NCI-H69 (cell line): ENCODE measurements at places on chromosomes 3 and 15.

DNA sequence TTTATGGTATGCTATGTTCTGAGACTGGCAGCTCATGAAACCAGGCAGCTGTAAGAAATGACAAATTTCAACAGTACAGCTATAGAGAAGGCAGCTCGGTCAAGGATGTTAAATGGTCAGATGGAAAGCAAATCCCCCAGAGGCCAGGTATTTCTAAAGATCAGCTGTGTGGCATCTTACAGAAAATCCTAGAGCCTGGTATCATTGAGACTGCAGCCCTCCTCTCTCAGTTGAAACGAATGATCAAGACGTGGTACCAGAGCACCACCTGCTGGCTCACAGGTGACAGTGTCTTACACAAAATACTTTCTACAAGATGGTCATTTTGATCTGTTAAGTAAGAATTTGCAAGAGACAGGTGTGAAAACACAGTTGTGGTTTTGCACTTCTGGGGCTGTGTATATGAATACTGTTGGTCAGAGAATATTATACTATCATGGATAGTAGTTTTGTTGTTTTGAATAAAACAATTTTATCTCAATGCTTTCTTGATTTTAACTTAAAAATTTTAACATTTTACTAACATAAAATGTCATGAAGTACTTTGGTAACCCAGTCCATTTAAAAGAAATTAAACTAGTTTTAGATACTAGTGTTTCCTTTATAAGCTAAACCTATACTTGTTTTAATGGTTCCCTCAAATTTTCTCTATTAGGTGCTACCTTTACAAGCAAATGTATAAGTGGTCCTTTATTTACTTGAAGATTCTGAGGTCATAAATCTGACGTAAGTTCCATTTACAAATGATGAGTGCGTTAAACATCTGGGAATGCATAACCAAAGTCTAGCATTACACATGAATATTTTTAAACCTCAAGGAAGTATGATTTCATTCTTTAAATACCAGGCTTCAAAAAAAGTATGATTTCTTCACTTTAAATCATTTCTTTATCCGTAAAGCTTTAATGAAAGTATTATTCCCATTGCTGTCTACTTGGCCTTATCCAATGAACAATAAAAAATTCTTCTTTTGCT is 121.8 kb downstream of the PDZRN3 start:
- DNase-seq = peak; percentile 86

DNA sequence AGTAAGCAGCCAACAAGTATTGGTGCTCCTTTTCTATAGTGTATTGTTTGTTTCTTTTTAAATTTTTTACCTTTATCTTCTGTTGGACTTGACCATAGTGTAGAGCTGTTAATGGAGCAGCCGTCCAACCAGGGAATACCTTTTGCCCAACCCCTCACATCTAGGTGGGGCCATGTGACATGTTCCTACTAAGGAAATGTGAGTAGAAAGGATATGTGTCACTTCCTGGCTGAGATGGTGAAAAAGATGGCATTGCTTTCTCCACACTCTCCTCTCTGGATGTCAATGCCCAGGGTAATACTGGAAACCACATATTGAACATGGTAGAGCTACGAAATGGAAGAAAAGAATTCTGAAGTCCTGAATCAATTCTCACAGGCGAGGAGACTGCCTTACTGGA is 218.8 kb downstream of the TBL1XR1 start:
- DNase-seq = no peak

- DNase-seq = peak; percentile 32
Observed at GRCh38 chr15:49155834-49156627, 632 bp upstream of the COPS2 start.

- no peak for DNase-seq
Observed at GRCh38 chr3:134229038-134229437, 21.6 kb downstream of the RYK start.

DNA sequence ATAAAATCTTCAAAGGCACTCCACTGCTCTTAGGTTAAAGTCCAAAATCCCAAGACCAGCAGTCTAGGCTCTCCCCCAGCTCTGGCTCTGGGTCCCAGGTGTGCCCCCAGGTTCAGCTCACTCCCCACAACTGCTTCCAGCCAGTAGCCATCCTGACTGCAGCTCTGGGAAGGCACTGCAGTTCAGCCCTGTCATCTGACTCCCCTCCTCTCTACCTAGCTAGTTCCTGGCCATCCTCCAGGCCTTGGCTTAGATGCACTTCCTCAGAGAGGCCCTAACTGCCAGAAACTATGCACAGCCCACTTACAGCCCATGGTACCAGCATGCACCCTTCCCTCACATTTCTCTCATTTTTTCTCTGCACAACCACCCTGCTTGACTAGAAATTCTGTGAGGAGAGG is 25.5 kb downstream of the TBC1D2B start:
- peak; percentile 19 for DNase-seq

GRCh38 chr3:30610702-30611368 is 4.4 kb downstream of the TGFBR2 start:
- peak; percentile 3 for DNase-seq

- DNase-seq = peak; percentile 0
Observed at GRCh38 chr3:48356419-48356818, 15.6 kb upstream of the FBXW12 start.

DNA sequence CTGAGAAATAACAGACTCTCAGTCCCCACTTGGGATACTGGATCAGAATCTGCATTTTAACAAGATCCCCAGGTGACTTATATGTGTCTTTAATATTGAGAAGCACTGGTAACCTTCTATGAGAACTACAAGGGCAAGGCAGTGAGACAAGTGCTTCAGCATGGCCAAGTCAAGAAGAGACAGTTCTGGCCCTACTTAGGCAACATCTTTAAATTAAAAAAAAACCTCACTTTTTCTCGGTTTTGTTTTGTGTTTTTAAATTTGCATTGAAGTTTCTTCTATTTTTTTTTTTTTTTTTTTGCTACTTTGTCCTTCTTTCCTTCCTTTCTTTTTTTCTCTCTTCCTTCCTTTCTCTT is 42.5 kb upstream of the SPTSSB start:
- DNase-seq = no peak

- DNase-seq = peak; percentile 67
Observed at GRCh38 chr15:65376767-65377104, 1.1 kb downstream of the IGDCC3 start.

- DNase-seq = no peak
Observed at GRCh38 chr3:27224197-27224596, 145.0 kb downstream of the NEK10 start.

DNA sequence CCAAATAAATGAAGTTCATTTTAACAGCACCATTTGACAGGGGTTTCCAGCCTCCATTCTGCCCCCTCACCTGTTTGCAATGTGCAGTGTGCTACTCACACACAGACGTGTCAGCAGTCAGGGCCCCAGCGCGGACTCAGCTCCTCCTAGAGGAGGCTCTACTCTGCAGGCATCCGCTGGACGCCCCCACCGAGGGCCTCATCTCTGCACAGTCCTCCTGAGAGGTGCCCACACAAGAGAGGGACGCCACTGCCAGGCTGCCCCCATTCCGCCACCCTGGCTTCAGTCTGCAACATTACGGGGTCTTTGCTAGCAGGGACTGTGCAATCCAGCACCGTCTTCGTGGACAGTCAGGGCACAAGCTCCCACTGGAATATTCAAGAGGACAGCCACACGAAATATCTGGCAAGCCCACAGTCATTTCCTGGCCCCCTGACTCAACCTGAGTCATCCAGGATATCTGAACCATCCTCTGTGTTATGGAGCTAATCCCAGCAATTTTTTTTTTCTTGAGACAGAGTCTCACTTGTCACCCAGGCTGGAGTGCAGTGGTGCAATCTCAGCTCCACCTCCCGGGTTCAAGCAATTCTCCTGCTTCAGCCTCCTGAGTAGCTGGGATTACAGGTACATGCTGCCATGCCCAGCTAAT is 255.0 kb downstream of the OCA2 start:
- DNase-seq = no peak

GRCh38 chr3:163327086-163327485 is 1751.2 kb downstream of the SI start:
- no peak for DNase-seq

DNA sequence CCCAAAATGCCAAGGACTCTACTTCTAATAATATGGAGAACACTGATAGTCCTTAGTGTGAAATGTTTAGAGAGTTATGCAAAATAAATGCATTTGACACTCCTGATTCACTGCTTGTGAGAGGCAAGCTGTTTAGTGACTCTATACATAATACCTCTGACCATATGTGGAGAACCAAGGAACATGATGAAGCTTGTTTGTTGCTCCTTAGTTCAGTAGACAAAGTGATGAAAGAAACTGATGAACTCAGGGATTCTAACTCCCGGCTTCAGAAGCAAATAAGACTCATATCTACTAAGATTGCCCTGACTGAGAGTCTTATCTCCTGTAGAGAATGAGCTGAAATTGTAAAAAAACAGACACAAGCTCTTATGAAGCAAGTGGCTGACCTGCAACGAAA is 41.3 kb downstream of the PEX5L start:
- no peak for DNase-seq

GRCh38 chr3:34568766-34569165 is 770.3 kb downstream of the PDCD6IP start:
- peak; percentile 2 for DNase-seq

GRCh38 chr3:47877290-47877689 is 74.4 kb downstream of the DHX30 start:
- no peak for DNase-seq

DNA sequence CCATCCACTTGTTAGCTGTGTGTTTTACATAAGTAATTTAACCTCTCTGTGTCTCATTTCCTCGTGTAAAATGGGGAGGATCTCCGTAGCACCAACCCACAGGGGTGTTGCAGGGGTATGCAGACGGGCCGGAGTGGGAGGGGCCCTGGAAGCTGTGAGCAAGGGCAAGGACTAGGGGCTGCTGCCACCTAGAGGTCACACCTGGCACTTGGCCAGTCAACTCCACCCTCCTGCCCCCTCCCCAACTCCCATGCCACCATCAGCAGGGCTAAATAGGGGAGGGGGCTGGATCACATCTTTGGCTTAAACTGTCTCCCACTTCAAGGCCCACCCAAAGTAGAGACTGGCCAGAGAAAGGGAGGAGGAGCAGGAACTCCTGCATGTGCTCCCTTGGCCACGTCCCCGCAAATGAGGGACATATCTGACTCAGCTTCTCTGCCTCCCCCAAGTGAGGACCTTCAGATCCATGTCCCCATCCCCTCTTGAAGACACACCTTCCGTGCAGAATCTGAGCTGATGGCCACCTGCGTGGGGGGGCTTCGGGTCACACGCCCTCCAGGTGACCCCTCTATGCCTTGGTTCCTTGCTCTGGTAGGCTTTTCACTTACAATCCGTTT is 2.6 kb downstream of the CCDC9B start:
- DNase-seq = peak; percentile 84

DNA sequence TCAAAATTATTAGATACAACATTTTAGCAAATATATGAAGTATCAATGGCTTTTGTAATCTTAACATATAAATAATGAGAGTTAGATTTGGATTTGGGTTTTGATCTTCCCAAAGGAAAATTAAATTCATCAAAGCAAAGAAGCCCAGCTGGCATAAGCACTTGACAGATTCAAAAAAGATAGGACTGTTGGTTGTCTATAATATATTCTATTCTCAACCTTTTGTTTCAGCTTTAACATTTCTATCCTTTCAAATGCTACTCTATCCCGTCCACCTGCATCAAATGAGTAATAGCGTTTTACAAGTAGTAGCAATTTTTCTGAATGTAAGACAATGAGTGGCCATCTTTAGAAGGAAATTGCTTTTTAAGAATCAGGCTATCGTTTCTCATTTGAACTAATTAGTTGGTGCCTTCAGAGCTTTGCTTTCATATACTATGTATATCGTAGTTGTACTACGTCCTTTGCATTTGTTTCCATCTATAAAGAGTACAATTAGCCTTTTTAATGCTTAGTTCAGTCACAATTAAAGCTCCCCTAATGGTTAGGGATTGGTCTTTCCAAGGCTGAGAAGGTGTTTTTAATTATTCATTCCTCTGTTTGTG is 278.0 kb downstream of the UBE2E2 start:
- DNase-seq = no peak

GRCh38 chr15:67824197-67824968 is 926 bp upstream of the SKOR1 start:
- no peak for DNase-seq

- no peak for DNase-seq
Observed at GRCh38 chr3:127998596-127998995, 53.6 kb upstream of the SEC61A1 start.

DNA sequence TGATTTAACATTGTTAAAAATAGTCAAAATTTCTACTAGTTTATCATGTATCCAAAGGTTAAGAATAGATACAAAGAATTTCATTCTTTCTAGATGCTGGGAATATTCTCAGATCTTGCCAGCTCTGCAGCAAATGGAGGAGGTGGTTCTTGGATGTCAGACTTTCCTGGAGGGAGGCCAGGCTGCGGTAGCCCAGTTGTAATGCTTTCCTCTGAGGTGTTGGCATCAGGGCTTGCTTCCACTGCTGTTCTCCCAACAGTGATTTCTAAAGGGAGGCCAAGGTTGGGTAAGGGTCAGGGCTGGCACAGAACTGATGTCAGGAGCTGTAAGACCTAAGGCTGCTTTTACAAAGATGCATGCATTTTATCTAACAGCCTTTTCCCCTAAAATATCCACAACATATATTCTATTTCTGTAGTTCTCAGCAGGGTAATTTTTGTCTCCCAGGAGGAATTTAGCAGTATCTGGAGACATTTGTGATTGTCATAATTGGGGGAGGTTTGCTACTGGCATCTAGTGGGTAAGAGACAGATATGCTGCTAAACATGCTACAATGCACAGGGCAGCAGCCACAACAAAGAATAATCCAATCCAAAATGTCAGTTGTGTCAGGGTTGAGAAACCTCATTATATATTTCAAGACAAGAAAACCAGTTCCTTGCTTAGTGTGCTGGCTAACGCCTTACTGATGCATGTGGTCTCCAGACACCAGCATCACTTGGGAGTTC is 42.0 kb upstream of the SPTSSB start:
- DNase-seq = no peak

DNA sequence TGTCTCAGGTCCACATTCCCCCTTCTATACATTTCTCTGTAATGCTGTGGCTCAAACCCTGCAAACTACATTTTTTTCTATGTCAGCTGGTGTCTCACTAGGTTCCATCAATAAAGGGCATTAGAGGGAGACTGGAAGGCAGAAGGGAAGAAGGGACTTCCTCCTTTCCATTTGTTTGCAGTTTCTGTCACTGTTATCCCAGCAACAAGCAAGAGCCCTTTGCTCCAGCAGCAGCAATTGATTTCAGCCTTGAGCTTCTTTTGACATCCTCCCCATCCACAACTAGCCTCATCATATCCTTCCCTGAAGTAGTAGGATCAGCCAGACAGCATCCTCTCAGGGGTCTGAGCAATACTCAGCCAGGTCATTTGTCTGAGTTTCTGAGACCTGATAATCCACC is 5.3 kb upstream of the NCK1 start:
- peak; percentile 5 for DNase-seq

GRCh38 chr3:20069178-20069532 is 28.9 kb downstream of the KAT2B start:
- DNase-seq = no peak
